ENCODE measurements at places on chromosomes 13 and 19.

DNA sequence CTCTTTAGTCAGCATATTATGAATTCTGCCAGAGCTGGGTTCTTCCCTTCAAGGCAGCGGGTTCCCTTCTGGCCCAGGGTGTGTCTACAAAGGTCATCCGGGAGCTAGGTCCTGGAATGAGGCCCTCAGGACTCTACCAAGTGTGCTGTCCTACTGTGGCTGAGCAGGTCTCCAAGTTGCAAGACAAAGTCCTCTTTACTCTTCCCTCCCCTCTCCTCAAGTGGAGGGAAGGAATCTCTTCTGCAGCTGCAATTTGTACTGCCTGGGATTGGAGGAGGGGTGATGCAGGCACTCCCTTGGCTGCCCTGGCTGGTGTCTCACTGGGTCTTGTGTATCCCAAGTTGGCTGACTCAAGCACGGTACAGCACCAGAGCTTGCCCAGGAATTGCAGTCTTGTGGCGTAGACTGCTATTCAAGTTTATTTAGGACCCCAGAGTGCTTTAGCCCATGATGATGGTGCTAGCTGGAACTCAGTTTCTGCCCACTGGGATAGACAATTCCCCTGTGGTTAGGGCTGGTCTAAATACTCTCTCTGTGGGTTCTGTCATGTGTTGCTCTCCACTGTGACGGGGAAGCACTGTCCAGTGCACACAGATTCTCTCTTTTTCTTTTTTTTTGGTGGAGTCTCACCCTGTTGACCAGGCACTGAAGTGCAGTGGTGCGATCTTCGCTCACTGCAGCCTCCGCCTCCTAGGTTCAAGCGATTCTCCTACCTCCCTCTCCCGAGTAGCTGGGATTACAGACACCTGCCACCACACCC lies 28.5 kb downstream of the RFC3 start:
- DNase-seq: no peak

DNA sequence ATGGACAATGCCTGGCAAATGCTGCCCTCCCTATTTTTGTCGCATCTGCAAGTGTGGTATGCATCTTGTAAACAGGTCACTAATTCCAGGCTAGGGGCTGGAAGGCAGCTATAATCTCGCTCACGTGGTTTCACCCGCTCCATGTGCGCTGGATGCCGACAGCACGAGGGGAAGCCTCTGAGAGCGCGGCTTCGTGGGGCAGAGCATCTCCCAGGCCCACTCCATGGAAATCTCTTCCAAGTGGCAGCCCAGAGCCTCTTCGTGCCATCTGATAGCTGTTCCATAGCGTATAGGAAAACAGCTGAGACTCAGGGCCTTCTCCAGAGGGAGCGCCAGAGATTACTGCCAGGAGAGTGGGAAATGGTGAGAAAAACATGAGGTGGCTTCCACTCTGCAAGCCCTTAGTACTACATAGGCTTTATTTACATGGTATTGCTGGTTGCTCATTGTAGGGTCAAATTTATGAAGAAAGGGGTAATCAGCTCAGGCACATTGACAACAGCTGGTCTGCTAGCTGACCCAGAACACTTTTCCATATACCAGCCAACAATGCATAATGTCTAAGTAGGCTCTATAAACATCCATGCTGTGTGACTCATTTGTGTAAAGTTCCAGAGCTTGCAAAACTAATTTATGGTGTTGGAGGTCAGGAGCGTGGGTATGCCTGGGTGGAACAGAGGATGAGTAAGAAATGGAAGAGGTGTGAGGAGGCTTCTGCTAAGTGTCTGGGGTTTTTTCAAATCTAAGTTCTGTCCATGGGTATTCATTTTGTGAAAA lies 165.2 kb downstream of the SHISA2 start:
- DNase-seq: peak; percentile 45

- DNase-seq: peak; percentile 88
Measured at GRCh38 chr19:42132851-42133528, 744 bp upstream of the POU2F2 start.

- DNase-seq: no peak
Measured at GRCh38 chr19:37725181-37725580, 5.6 kb upstream of the ZNF607 start.

GRCh38 chr13:110912651-110913051 lies 2.2 kb downstream of the ANKRD10 start:
- no peak for DNase-seq

DNA sequence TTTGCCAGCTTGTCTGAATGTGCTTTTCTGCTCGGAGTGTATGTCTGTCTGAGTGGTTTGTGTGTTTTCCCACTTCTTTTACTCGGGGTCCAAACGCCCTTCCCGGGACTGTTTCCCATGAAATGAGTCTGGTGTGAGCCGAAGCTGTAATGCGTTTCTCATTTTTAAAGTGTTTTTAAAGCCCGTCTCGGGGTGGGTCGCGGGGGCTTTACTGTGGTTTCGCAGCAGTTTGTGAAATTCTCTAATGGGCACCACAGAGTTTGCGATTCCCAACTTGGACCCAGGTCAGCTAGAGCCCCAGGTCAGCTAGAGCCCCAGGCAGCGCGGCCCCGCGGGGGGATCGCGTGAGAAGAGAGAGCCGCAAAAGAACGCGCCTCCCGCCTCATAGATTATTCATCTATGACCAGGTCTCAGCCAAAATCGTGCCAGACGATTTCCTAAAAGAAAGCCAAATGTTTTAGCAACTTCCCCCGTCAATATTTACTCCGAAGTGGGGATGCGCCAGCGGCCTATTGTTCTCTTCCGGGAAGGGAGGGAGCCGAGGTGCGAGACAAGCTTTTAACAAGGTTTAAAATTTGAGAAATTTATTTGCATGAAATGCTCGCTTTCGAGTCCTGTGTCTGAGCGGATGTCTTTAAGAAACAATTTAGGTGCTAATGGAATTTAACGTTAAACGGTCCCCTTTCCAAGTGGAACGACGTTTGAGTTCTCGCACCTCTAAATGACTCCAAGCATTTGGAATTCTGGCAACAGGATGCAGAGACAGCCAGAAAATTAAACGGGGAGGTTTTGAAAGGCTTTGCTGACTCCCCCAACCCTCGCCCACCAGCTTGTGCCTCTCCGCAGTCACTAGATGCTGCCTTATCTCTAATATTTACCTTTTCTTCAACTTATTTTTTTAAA lies 2.2 kb downstream of the ZIC2 start:
- no peak for DNase-seq

DNA sequence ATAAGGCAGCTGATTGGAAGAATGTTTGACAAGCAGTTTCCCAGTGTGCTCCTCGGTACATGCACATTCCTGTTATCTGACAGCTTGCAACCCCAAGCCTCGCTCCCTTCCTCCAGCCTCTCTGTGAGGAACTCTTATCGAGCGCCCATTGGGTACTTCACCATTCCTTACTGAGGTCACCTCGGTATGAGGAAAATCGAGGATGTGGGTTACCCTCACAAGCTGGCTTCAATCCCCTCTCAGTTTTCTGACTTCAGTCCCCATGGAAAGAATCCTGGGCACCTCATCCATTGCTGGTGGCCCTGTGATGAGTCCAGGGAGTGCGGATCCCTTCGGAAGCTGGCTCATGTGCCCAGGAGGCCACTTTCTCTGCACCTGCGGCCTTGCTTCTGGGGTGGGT lies 17.3 kb downstream of the TEX29 start:
- DNase-seq: no peak

DNA sequence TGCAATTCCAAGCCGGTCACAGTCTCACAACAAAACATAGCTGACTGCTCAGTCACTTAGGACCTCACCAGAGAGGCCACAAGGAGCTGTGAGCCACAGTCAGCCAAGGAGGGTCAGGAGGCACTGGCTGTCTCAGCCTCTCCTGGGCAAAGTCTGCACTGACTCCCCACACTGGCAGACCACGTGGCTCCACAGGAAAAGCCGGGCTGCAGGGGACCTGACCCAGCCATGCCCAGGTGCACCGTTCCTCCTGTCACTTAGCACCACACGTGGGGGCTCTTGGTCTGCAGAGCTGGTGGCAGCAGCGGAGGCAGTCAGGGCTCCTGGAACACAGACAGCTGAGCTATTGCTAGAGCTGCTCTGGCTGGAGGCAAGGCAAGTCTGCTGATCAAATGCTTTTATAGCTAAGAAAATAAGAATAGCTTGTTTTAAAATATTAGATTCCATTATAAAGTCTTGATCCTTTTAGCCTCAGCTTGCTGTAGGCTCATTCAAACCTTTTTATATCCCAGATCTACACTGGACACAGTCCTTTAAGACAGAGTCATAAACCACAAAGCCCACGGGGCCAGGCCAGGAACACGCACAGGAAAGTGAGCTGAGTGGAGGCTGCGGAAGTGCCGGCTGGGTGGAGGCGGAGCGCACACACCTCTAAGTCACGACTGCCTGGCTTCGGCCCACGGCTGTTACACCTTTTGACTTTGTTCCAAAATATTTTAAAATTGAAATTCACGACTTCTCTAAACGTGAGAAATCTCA lies 744.1 kb downstream of the UQCRFS1 start:
- DNase-seq: no peak

GRCh38 chr13:54433493-54434206 lies 1405.0 kb downstream of the OLFM4 start:
- no peak for DNase-seq

DNA sequence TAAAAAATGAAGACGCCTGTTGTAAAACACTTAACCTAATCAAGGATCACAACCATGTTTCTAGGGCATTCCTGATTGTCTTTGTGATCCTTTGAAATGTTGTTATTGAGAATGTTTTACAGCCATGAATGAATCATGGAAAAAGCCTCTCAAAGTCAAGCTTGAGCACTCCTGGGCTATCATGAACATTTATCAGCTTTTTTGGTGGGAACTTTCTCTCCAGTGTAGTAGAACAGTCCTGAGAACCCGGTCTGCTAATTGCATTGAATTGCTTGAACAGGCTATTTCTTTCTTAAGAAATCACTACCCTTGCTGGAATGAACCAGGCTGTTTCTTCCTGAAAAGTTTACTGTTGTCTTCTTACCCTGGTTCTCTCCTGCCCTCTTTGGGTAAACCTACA lies 516.5 kb downstream of the FGF9 start:
- DNase-seq: no peak

DNA sequence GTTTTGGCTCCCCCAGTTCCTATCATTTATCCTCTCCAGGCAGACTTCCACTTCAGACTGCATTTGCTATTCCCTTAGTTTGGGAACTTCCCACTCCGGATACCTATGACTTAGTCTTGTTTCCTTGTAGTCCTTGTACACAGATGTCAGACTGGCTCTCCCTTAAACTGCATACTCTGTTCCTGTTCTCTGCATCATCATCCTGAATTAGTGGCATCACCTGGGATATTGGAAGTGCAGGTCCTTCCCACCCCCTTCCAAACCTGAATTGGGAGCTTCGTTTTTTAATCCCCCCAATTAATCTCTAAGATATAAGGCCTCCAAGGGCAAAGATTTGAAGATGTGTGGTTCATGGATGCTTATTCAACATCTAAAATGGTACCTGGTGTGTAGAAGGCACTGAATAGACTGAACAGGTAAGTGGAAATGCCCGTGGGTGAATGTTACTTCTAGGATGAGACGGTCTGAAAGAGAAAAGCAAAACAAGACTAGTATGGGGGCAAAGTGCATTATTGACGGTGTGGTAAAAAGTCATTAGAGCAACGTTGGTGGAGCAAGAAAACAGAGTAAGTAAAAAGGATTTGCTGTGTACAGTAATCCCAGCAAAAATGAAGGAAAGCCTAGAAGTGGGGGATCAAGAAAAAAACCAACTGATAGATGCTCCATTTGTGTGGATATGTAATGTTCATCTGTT lies 9.6 kb downstream of the MIR17HG start:
- no peak for DNase-seq

DNA sequence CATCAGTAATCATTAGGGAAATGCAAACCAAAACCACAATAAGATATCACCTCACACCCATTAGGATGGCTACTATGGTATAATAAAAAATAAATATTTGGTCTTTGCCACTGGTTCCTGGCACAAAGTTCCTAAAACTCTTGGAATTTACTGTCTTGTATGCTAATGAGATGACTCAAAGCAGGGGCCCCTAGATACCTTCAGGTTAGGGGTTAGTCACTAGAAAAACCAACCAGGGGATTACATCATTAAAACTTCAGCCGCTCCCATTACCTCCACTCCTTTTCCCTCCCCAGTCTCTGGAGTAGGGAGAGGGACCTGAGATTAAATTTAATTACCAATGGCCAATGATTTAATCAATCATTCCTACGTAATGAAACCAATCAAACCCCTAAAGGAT lies 49.6 kb downstream of the THSD1 start:
- no peak for DNase-seq

GRCh38 chr19:4776436-4777211 lies 14.9 kb upstream of the FEM1A start:
- DNase-seq: no peak

DNA sequence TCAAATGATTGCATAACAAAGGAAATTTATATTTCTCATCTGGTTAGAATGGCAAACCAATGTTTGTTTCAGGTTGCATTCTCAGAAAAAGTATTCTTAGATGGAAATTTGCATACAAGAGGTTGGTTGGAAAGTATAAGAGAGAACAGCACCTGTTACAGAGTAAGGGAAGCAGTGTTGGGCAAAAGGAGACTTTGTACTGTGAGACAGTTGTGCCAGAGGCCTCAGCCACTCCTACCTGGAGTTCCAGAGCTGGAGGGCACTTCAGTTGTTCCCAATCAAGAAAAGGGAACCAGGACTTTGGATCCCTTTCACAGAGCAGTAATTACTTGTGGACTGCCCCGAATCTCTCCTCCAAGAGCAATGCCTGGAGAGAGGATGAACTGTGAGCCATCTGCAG lies 81.8 kb downstream of the SPRY2 start:
- no peak for DNase-seq

GRCh38 chr13:85976242-85976641 lies 177.0 kb upstream of the SLITRK6 start:
- DNase-seq: no peak

DNA sequence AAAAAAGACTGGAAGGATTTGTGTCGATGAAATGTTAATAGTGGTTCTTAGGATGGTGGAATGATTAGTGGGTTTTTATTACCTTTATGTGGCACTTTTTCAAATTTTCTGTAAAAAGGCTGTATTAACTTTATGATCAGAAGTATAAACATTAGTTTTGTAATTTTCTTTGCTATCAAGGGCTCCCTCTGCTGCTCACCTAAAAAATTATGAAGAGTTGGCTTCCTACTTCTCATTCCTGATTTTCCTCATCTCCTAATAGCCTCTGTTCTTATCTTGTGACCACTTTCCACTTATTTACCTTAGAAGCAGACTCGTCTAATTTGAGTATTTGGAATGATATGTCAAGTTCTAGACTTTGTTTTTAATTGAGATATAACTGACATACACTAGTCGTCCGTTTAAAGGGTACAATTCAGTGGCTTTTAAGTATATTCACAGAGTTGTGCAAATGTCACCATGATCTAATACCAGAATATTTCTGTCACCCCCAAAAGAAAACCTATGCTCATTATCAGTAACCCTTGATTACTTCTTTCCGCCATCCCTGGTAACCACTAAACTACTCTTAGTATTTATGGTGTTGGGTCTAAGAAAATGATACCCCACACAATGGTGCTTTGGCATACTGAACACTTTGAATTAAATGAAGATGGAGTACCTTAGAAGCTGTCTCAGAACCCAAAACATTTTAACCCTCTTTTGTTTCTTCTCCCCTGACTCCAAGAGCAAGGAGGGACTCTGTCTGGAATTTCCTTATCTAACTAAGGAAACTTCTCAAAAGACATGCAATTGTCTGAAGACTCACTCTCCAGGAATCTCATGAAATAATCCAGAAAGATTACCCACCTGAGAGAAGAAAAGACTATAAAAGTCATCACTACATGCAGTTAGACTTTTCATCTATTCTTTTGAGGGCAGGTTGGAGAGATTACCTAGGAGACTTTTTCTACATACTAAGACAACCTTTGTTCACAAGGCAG lies 311.3 kb downstream of the DLEU7 start:
- no peak for DNase-seq

All from stimulated activated CD4-positive, alpha-beta T cell treated with anti-CD3 and anti-CD28 coated beads, Interleukin-2, amount 100 ng/mL, for 24 hours (primary cell).